ENCODE measurements at places on chromosomes 16 and 17.

DNA sequence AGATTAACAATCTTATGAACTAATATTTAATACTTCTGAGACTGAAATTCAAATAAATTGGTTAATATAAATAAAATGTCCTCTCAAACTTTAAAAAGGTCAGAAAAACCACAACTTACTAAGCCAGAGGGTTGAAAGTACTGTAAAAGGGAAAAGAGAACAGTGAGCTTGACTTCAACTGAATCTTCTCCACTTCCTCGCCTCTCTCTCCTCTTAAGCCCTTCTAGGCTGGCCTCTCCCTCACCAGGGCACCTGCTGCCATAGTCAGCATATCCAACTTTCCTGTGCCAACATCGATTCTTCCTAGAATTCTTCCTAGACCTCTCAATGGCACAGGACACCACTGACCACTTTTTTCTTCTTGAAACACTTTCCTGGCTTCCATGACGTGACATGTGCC is 19.4 kb downstream of the GNA13 start:
- no peak for DNase-seq

- DNase-seq = no peak
Measured at GRCh38 chr16:12425134-12425941, 378.3 kb downstream of the CPPED1 start.

GRCh38 chr17:2776589-2777241 is 19.5 kb upstream of the RAP1GAP2 start:
- DNase-seq = no peak

- no peak for DNase-seq
Measured at GRCh38 chr17:42704837-42705494, 22.6 kb downstream of the CNTNAP1 start.

DNA sequence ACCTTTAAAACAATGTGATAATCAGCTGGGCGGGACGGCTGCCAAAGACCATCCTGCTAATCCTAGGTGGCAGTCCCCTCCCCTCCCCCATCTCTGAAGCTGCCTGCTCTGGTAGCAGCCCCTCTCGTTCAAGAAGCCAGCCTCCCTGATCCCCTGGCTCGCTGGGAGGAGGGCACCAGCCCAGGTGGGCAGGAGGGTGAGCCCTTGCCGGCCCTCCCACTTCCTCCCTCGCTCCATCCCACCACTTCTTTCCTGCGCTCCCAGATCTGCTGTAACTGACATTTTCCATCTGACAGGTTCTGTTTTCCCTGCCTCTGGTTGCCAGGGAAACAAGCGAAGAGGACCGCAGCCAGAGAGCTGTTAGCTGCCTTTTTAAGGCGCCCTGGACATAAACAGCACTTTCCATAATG is 155.7 kb upstream of the TNRC6C start:
- DNase-seq = no peak

- no peak for DNase-seq
Measured at GRCh38 chr16:81593481-81593880, 148.9 kb downstream of the CMIP start.
